ENCODE measurements at places on chromosomes 12 and 14.

GRCh38 chr14:88895116-88895515 is 70.7 kb downstream of the TTC8 start:
- DNase-seq: peak; percentile 57

DNA sequence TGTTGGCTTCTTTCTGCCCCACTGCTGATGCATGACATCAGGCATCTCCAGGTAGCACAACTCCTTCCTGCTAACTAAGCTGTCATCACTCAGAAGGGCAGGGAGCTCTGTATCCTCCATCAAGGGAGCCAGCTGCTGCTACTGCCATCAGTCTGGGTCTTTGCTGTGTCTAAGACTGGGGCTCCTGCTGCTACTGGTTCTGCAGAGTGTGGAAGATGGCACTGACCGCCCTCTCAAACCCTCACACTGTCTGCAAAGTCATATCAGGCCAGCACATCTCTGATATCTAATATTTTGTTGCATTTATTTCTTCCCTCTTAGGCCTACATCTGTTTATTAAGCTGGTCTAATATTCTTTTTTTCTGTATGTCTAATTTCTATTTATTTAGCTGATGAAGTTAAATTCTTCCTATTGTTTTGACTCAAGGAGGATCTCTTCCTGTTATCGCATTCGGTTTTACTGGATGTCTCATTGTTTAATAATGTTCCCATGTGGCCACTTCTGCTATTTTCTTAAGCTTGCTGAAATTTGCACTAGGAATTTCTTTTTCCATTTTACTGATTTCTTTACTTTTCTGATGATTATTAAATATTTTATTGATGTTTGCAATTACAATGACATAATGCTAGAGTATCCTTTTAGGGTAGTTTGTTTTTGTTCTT is 7.6 kb upstream of the E2F7 start:
- no peak for DNase-seq

DNA sequence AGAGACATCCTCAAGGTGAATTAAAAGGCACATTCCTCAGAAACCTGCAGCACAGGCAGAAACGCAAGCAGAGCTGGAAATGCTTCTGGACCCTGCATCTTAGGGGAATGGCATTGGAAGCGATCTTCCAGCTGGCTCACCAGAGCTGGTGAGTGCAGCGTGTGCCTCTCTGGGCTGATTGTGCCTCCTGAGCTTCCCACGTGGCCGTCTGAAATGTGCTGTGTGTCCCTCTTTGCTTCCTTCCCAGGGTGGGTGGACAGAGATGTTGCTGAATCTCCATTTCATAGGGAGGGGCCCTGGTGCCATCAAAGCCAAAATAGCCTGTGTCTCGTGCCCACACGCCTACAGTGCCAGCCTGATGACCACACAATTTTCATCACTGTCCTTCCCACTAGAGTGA is 34.3 kb upstream of the TMEM132D start:
- no peak for DNase-seq

DNA sequence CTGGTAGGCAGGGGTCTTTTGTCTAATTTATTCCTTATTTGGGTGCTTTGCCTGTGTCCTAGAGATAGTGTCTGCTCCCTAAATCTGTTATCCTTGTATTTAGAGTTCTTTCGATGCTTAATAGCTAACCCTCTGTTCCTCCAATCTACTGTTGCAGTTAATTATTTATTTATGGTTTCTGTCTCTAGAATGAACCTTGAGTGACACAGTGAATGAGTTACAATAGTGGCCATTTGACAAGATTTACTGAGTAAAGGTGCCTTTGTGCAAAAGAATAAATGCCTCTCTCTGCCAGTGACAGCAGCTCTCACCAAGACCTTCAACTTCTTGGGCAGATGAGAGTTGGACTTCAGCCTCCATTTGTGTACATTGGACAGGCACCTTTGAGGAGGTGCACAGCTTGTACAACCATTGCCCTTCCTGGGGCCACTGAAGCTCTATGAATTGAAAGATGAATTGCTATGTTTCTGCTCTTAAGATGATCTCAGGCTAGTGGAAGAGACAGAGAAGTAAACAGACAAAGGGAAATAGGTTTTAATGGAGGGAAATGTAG is 165.9 kb downstream of the DERA start:
- no peak for DNase-seq

DNA sequence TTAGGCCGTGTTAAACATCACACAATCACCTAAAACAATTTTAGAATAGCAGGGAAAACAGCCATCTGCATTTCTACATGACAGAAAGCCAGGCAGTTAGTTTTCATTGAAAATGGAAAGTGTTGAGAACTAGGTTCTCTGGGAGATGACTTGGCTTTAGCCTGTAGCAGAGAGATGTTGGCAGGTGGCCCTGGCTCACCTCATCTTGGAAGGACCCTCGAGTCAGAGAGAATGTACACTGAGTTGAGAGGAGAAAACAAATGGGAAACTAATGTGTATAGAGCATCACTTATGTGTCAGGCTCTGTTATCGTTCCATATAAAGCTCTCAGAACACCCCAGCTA is 51.9 kb downstream of the SUSD6 start:
- DNase-seq: no peak

- DNase-seq: no peak
Measured at GRCh38 chr12:89384807-89385206, 32.5 kb upstream of the DUSP6 start.

GRCh38 chr14:69133206-69134125 is 19.5 kb downstream of the DCAF5 start:
- no peak for DNase-seq

DNA sequence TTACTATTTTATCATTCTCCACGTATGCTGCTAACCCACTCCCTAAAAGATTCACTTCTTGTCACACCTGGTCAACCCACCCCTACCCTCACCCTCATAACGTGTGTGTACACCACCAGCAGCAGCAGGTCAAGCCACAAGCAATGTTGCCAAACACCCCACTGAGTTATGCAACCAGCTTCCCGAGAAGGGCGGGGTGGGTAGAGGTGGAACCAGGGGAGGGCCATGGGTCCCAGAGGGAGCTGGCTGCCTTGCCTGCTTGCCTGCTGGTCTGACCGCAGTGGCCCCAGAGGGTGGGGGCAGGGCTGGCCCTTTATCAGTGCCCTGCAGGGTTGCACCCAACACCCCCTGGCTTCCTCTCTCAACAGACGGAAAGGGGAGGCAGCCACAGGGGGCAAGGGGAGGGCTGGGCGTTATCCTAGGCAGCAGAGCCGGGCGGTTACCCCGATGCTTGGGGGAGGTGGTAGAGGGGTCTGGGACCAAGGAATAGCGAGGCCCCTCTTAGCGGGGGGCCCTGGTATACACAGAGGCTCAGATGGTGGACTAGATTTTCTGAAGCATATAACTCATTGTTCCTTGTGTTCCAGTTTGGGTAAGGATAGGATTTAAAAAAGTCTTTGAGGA is 3.5 kb upstream of the NFE2 start:
- no peak for DNase-seq

DNA sequence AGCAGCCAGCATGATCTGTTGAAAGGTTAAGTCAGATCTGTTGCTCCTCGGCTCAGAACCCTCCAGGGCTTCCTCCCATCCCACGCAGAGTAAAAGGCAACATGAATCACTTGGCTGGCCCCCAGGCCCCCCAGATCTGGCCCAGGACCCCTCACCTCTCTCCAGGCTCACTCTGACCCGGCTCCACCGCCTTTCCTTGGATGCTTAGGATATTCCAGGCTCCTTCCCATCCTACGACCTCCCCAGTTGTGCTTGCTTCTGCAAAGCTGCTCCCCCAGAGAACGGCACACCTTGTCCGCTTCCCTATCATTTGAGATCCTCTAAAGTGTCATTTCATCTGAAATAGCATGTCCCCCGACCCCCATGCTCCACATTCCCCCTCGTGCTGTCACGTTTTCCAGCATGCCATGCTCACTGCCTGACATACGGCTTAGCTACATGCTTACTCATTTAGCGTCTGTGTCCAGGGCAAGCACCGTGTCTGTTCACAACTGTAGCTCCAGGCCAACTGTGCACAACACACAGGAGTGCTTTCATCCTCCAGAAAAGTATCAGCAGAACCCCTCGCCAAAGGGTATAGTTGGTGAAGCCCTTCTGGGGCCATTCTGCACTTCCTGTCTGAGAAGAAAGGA is 33.6 kb upstream of the BDKRB2 start:
- no peak for DNase-seq

DNA sequence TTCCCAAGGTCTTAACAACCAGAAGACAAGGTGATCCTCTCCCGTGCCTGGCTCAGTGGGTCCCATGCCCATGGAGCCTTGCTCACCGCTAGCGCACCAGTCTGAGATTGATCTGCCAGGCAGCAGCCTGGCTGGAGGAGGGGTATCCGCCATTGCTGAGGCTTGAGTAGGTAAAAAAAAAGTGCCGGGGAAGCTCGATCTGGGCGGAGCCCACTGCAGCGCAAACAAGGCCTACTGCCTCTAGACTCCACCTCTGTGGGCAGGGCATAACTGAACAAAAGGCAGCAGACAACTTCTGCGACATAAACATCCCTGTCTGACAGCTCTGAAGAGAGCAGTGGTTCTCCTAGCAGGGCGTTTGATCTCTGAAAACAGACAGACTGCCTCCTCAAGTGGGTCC is 104.0 kb downstream of the C14orf39 start:
- DNase-seq: no peak

GRCh38 chr12:48542300-48542928 is 17.0 kb downstream of the OR8S1 start:
- peak; percentile 50 for DNase-seq

DNA sequence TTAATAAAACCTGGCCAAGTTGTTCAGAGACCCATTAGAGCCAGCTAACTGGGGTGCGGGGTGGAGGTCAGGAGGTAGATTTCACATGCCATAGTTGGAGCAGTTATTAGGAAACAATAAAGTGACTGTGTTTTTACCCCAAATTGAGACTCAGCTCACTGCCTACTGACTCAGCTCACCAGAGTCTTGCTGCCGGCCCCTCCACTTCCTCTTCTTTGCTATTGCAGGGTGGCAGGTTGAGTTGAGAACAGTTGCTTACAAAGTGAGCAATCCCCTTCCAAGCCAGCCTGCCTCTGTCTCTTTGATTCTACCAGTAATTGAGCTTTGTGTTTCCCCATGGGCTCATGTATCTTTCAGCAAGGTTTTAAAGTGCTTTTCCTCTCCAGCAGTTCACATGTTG is 12.9 kb downstream of the ST8SIA1 start:
- DNase-seq: no peak

GRCh38 chr12:47216150-47216677 is 136.5 kb upstream of the AMIGO2 start:
- no peak for DNase-seq

GRCh38 chr14:50089208-50089607 is 27.2 kb downstream of the VCPKMT start:
- DNase-seq: no peak

DNA sequence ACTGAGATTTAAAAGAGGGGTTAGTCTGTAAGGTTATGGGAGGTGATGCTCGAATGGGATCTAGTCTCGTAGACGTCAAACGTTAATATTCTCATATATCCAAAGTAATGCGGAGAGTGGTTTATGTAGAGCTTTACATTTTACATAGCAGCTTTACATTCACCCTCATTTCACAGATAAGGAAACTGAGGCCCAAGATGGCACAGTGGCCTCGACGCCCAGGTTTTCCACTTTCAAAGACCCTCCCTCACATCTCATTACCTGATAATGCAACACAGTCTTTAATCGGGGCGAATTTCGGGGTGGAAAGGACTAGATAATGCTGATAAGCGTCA is 450 bp upstream of the TDG start:
- DNase-seq: no peak

DNA sequence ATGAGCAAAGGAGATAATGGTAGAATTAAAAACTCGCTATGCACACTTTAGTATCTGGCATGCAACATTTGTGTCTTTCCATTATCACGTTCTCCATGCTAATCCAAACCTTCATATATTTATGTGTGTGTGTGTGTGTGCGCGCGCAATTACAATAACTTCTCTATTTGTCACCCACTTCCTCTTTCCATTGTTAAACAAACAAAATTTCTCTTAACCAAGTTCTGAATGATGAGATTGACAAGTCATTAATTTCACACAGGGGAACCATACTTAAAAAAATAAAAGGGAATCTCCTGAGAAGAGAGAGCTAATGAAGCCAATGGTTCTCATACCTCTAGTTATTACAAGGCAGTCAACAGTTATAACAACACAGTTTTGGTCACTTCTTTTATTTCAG is 575.9 kb upstream of the MDGA2 start:
- DNase-seq: no peak

DNA sequence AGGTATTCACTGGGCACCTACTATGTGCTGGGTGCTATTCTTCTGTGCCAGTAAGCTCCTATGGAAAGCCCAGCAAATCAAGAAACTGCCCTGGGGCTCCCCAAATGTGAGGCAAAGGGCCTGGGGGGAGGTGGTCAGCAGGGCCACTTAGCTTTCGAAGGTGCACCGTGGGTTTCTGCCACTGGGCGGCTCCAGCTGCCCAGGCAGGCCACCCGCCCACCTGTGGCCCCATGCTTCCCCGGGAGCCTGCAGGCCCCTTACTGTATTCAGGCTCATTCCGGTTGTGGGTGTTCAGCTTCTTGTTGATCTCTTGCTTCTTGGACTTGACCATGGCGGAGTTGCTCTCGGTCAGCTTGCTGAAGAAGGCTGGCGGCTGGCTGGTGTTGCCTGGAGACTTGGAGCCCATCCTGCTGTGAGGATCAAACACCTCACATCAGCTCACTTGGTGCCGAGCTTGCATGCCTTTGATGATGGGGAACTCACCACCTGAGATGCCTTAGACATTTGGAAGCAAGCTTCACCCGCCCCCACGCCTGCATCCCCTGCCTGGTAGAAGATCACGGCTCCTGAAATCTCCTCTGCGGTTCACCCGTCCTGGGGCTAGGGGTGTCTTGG is 37.3 kb downstream of the RFLNA start:
- no peak for DNase-seq

Data from NCI-H748 treated with DMSO at 0.1 percent for 48 hours (cell line).